ENCODE measurements at places on chromosomes 12 and 14.

GRCh38 chr12:1591543-1591942 lies 2.8 kb downstream of the FBXL14 start:
- DNase-seq: no peak

GRCh38 chr12:133264173-133264572 lies 28.5 kb upstream of the ANHX start:
- DNase-seq: no peak

DNA sequence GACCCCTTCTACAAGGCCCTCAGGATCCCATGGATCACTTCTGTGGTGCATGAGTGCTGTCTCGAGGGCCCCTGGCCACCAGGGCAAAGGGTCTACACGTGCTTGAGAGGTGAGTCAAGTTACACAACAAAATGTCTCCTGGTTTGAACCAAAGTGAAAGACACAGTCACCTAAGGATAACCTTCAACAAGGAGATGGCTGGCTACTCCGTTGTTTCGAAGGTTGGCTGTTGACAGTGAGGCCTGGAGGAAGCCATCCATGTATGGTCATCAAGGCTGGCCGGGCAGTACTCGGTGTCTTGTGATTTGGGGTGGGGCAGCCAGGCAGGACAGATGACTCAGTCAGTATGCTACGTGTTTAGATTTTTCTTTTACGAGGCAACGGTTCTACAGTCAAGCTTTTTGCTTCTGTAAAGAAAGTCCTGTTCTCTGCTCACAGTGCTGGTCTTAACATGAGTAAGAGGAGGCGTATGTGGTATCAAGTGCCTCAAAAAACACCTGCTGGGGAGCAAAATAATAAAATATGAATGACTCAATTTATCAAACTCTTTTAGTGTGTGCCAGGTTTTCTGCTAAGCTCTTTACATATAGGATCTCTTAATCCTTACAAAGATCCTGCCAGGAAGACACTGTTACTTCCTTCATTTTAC lies 18.0 kb upstream of the NT5DC3 start:
- no peak for DNase-seq

DNA sequence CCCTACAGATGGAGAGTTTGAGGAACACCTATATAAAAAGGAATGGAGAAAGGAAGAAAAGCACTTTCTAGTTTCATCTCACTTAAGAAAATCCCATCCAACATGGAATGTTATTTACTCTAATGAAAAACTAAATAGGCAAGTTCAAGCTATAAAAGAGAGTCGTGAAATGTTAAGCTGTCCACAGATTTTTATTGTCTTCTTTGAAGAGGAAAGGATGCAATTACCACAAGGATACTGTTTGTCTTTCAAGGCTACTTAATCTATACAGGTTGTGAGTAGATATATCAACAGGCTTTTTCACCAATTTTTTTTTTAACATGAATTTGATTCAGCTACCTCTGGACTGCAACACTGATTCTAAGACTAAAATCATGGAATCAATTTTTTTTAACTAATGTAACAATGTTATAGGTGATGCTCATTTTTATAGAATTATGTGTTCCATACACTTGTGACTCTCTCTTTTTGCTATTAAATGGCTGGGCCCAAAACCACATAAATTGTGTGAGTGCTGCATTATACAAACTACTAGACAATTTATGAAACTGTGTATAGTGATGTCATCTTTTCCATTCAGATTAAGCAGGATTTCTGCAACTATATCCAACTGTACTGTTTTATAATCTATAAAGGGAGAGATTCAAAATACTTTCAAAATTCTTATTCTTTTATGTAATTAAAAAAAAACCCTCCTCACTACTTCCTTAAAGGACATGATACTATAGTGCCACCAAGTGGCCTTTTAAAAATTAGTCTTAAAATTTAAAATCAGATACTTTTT lies 26.8 kb upstream of the BMAL2 start:
- no peak for DNase-seq

- DNase-seq: no peak
Observed at GRCh38 chr14:105251920-105252319, 3.6 kb downstream of the BTBD6 start.

- no peak for DNase-seq
Observed at GRCh38 chr14:20295067-20295466, 10.7 kb downstream of the TTC5 start.

DNA sequence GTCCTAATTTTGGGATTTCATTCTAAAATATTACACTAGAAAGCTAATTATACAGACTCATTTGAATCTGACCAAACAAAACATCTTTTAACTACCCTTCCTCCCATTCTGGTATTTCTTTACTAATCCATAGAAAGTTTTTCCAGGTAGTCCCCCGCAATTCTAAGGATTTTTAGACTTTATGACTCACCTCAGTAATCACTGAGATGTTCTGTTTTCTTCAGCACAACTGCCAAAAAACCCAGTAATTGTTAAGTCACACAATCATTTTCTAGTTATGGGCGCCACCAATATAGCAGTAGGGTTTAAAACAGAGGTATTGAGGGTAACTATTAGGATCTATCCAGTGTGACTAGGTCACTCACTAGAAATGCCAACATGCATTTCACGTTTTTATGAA lies 1.6 kb upstream of the ARID4A start:
- DNase-seq: no peak

GRCh38 chr14:34538871-34539406 lies 562 bp downstream of the EAPP start:
- DNase-seq: no peak

GRCh38 chr14:31457665-31458659 lies 656 bp upstream of the DTD2 start:
- no peak for DNase-seq

DNA sequence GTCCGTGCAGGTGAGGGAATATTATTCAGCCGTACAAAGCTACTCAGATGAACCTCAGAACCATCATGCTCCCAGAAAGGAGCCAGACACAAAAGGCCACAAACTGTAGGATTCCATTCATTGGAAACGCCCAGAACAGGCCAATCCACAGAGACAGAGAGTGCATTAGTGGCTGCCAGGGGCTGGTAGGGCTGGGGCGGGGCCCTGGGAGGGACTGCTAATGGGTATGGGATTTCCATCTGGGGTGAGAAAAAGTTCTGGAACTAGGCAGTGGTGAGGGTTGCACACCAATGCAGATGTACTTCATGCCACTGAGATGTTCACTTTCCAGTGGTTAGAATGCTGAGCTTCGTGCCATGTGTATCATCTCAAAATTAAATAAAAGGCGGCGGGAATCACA lies 101.1 kb downstream of the RFLNA start:
- no peak for DNase-seq

DNA sequence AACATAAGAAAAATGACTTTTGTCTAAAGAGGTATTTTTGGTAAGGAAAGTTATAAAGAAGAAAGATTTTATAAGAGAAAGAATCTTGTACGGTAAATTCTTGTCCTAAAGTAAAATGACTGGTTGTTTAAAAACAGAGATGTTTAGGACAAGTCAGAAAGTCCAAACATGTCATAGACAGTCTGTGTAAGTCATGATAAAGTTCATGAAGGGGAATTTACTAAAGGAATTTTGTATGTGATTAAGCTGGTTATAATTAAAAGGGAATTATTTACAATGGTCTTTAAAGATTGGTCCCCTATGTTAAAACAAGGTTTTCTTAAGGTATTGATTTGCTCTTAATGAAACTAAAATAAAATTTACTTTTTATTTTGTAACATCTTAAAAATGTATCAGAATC lies 269.4 kb upstream of the CCDC196 start:
- no peak for DNase-seq

Measured in renal cortex interstitium (tissue), 15 donors.